Lung (tissue), 17 donors: ENCODE measurements at places on chromosomes 2 and 18. TPM values are rescaled to one million over a fixed set of nuclear protein-coding genes. Genes with fewer than 3 reads are reported as not detected.

The PROM2 gene
- 11.5 TPM for total RNA-seq

The SGPP2 gene
- total RNA-seq = 6.5 TPM

- no peaks in the 10 kb centered on the region for H3K4me1 ChIP-seq
- DNase-seq = peak; percentile 76
- no peak overlapping the region for H3K4me3 ChIP-seq
- no peak overlapping the region for H3K27ac ChIP-seq
Observed at GRCh38 chr18:8389391-8390340, 219.6 kb upstream of the RAB12 start.

- H3K4me1 ChIP-seq = peaks cover 13% of the 10 kb centered on the region
- peaks cover 5% of the 10 kb centered on the region for H3K36me3 ChIP-seq
Observed at GRCh38 chr2:113755035-113755834, 1.2 kb downstream of the SLC35F5 start.

DNA sequence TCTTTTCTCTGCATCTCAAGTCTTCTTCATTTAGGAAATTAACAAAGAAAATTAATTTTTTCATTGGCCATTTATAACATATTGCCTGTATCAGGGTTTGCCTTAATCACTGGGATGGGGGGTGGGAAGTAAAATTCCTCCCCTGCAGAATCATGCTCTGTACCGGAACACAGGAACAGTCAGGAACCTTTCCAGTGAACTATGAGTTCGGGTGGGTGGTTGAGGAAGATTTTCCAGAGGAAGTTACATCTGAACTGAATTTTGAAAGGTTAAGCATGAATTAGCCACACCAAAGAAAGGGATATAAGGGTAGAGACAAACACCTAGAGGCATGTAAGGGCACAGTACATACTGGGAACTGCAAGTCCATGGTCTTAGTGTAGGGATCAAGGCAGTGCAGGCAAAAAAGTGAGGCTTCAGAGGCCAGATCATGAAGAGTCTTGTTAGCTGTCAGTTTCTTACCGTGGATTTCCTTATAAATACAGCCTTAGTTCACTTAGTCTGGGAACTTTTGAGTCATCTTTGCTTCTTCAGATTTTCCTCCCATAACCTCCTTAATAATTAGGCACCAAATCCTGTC lies 55.6 kb downstream of the FAM117B start:
- DNase-seq = no peak
- no peak overlapping the region for H3K27ac ChIP-seq
- H3K4me1 ChIP-seq = no peaks in the 10 kb centered on the region
- H3K27me3 ChIP-seq = no peaks in the 10 kb centered on the region
- no peaks in the 10 kb centered on the region for H3K36me3 ChIP-seq

GRCh38 chr2:31811482-31811881 lies 199.3 kb downstream of the MEMO1 start:
- no peak overlapping the region for H3K27ac ChIP-seq
- no peak for DNase-seq
- H3K36me3 ChIP-seq = no peaks in the 10 kb centered on the region
- H3K4me3 ChIP-seq = no peak overlapping the region
- H3K27me3 ChIP-seq = no peaks in the 10 kb centered on the region

GRCh38 chr2:221774136-221774535 lies 202.0 kb upstream of the EPHA4 start:
- H3K27ac ChIP-seq = no peak overlapping the region
- H3K4me1 ChIP-seq = no peaks in the 10 kb centered on the region
- H3K36me3 ChIP-seq = no peaks in the 10 kb centered on the region
- no peaks in the 10 kb centered on the region for H3K27me3 ChIP-seq
- no peak for DNase-seq
- H3K4me3 ChIP-seq = no peak overlapping the region

GRCh38 chr2:158907926-158908456 lies 60.4 kb upstream of the TANC1 start:
- no peak overlapping the region for H3K27ac ChIP-seq
- no peak overlapping the region for H3K4me3 ChIP-seq
- no peaks in the 10 kb centered on the region for H3K27me3 ChIP-seq
- DNase-seq = no peak

DNA sequence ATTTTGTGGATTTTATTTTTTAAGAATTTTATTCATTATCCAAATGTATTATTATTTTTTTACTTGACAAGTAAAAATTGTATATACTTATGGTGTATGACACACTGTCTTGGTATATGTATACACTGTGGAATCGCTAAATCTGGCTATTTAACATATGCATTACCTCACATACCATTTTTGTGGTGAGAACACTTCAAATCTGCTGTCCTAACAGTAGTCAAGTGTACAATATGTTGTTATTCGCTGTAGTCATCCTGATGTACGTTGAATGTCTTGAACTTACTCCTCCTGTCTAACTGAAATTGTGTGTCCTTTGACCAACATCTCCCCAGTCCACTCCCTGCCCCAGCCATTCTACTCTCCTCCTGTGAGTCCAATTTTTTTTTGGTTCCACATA lies 153.2 kb upstream of the PTPRM start:
- no peak for DNase-seq
- no peaks in the 10 kb centered on the region for H3K27me3 ChIP-seq
- H3K27ac ChIP-seq = no peak overlapping the region
- H3K4me3 ChIP-seq = no peak overlapping the region

The GAREM1 gene
- total RNA-seq = 13.7 TPM

The BMP10 gene
- 0.31 TPM for total RNA-seq

The ANKRD29 gene
- 47.6 TPM for total RNA-seq

DNA sequence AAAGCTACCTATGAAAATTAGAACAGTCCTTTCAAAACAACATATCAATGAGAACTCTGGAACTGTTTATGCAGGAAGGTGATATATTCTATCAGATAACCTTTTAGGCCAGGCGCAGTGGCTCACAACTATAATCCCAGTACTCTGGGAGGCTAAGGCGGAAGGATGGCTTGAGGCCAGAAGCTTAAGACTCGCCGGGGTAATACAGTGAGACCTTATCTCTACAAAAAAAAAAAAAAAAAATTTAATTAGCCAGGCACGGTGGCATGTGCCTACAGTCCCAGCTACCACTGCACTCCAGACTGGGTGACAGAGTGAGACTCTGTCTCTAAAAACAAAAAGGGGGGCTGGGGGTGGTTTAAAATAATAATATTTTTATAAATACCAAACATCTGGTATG lies 77.9 kb downstream of the OSBPL1A start:
- no peak overlapping the region for H3K27ac ChIP-seq
- no peak overlapping the region for H3K4me3 ChIP-seq
- no peaks in the 10 kb centered on the region for H3K27me3 ChIP-seq
- peaks cover 3% of the 10 kb centered on the region for H3K36me3 ChIP-seq
- DNase-seq = no peak

The RRM2 gene
- total RNA-seq = 15.6 TPM

The C18orf54 gene
- 1.9 TPM for total RNA-seq

The GYPC gene
- 61.4 TPM for total RNA-seq

The MAP4K4 gene
- 54.9 TPM for total RNA-seq

The NEUROD1 gene
- total RNA-seq = not detected

- no peaks in the 10 kb centered on the region for H3K4me1 ChIP-seq
- H3K4me3 ChIP-seq = no peak overlapping the region
- no peak overlapping the region for H3K27ac ChIP-seq
- no peaks in the 10 kb centered on the region for H3K27me3 ChIP-seq
- no peaks in the 10 kb centered on the region for H3K36me3 ChIP-seq
Observed at GRCh38 chr18:57965246-57965645, 78.8 kb upstream of the NEDD4L start.

The HOXD13 gene
- not detected for total RNA-seq

DNA sequence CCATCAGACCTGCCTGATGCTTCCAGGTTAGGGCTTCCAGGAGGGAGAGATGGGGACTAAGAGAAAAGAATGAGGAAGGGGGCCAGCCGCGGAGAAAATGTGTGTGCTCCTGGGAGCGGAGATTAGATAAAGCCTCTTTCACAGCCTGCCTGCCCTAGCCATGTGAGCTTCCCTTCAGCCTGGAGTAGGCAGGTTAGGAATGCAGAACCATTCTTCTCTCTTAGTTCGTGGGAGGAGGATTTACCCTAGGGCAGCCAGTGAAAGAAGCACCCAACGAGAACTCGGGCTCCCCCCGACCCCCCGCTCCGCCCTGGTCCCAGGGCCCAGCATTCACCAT lies 36.1 kb downstream of the POMC start:
- peaks cover 4% of the 10 kb centered on the region for H3K4me1 ChIP-seq
- no peak overlapping the region for H3K27ac ChIP-seq
- no peak overlapping the region for H3K4me3 ChIP-seq
- H3K36me3 ChIP-seq = no peaks in the 10 kb centered on the region
- peaks cover 4% of the 10 kb centered on the region for H3K27me3 ChIP-seq

The LYPD6B gene
- 3.2 TPM for total RNA-seq

DNA sequence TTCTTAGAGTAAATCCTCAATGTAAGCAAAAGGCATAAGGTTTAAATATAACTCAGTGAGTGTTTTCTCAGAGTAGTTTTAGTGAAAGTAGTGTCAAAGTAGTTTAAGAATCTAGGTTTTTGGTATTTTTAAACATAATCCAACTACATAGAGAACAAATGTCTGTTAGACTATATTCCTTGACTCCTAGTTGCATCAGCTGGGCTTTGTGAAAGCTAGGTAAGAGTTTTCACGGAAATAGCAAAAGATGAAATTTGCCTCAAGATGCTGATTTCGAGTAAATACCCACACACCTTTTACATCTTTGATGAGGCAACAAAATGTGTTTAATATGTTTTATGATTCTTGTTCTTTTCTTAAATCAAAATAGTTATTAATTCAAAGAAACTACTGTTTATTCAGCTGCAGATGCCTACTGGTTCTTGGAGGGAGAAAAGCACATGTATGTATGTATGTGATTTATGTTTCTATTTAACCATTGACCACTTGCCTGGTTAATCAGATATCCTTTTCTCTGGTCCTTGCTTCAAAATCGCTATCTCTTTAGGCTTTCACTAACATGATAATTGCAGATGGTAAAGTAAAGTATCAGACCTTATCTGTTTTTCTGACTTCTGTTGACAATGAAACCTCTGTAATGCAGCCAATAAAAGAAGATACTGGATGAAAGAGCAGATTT lies 117.4 kb upstream of the NOSTRIN start:
- H3K36me3 ChIP-seq = no peaks in the 10 kb centered on the region
- H3K4me1 ChIP-seq = no peaks in the 10 kb centered on the region
- no peaks in the 10 kb centered on the region for H3K27me3 ChIP-seq
- no peak overlapping the region for H3K27ac ChIP-seq
- H3K4me3 ChIP-seq = no peak overlapping the region

DNA sequence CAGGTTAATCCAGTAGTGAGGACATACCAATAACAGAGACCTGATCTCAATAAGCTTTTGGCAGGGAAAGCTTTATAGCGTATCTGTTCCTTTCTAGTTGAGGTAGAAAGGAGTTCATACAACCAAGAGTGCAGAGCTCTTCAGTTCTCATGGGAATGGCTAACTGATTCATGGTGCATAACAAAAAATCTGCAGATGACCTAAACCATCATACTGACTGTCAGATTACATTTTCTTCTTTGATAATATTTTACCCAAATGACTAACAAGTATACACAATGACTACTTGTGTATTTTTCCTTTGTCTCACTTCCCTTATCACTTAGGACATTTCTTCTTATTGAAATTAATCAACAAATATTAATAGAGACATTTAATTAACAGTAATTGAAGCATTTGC lies 140.0 kb upstream of the SERTAD2 start:
- peaks cover 4% of the 10 kb centered on the region for H3K4me1 ChIP-seq
- H3K4me3 ChIP-seq = no peak overlapping the region
- H3K36me3 ChIP-seq = no peaks in the 10 kb centered on the region
- no peaks in the 10 kb centered on the region for H3K27me3 ChIP-seq
- H3K27ac ChIP-seq = no peak overlapping the region

DNA sequence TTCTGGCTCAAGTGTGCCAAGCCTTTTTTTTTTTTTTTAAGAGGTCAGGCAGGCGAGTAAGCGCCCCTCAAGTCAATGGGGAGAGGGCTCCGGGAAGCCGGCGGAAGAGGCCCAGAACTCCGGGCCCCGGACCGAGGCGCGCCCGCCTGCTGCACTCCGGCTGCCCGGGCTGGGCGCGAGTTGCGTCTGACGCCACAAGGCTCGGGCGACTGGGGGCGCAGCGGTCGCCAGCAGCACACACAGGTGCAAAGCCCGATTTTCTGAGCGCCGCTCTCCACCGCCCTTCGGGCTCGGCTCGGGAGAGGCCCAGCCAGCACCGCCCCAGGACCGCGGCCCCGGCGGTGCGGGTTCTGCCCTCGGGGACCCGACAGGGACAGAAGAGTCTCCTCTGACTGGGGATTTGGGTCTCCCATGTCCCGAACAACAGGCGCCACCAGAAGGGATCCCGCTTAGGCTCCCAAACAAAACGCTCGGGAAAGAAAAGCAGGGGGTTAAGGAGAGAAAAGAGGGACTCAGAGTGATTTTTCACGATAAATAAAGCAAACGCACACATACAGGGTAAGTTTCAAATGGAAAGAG lies 787 bp downstream of the ERBB4 start:
- H3K27me3 ChIP-seq = no peaks in the 10 kb centered on the region
- peak; percentile 19 for DNase-seq
- H3K36me3 ChIP-seq = no peaks in the 10 kb centered on the region
- H3K4me3 ChIP-seq = peak overlapping the region; percentile 56

DNA sequence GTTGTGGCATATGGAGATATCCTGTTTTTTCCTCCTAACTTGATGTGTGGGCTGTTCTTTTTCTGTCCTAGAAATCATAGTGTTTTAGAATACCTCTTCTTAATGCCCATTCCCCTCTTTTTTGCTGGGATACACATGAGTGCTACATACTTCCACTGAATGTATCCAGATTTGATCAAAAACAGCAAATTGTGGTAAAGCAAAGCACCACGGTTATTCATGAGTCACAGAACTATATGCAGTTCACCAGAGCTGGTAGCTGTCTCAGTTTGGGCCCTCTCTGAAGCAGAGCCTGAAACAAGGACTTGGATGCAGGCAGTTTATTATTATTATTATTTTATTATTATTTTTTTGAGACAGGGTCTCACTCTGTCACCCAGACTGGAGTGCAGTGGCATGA lies 69.9 kb upstream of the CTLA4 start:
- no peak for DNase-seq
- peaks cover 4% of the 10 kb centered on the region for H3K4me1 ChIP-seq
- H3K4me3 ChIP-seq = no peak overlapping the region
- no peak overlapping the region for H3K27ac ChIP-seq

- no peak overlapping the region for H3K27ac ChIP-seq
- no peak overlapping the region for H3K4me3 ChIP-seq
- no peaks in the 10 kb centered on the region for H3K27me3 ChIP-seq
- no peak for DNase-seq
- H3K36me3 ChIP-seq = no peaks in the 10 kb centered on the region
Observed at GRCh38 chr2:193187816-193188215, 993.1 kb upstream of the TMEFF2 start.

The RNF144A gene
- 8.4 TPM for total RNA-seq

- no peaks in the 10 kb centered on the region for H3K36me3 ChIP-seq
- no peak for DNase-seq
- H3K4me3 ChIP-seq = no peak overlapping the region
Observed at GRCh38 chr2:45700407-45701013, 49.0 kb downstream of the PRKCE start.

The FOXI3 gene
- not detected for total RNA-seq

DNA sequence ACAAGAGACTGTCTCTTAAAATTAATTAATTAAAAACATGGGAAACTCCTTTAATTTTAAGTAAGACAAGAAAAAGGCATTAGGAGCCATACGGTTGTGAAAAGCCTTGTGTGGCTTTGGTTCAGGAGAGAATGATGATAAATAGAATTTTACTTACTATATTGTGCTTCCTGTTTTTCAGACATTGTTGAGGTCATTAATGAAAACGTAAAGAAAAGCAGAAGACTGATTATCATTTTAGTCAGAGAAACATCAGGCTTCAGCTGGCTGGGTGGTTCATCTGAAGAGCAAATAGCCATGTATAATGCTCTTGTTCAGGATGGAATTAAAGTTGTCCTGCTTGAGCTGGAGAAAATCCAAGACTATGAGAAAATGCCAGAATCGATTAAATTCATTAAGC lies 10.7 kb upstream of the IL1RL2 start:
- DNase-seq = no peak
- H3K4me1 ChIP-seq = no peaks in the 10 kb centered on the region
- no peak overlapping the region for H3K27ac ChIP-seq
- no peaks in the 10 kb centered on the region for H3K27me3 ChIP-seq
- no peak overlapping the region for H3K4me3 ChIP-seq
- H3K36me3 ChIP-seq = peaks cover 74% of the 10 kb centered on the region

The STPG4 gene
- total RNA-seq = 0.28 TPM

The CNRIP1 gene
- 29.3 TPM for total RNA-seq
